NCI-H1048 (cell line): ENCODE measurements at places on chromosomes 11 and 22.

GRCh38 chr11:110296226-110297075 lies at the start of gene RDX:
RDX (minus strand) TSS chr11:110296614; CDS start chr11:110279692, 16,922 bp downstream.
- no peak for DNase-seq

- DNase-seq: no peak
Observed at GRCh38 chr11:44506375-44507016, 59.0 kb upstream of the CD82 start.

DNA sequence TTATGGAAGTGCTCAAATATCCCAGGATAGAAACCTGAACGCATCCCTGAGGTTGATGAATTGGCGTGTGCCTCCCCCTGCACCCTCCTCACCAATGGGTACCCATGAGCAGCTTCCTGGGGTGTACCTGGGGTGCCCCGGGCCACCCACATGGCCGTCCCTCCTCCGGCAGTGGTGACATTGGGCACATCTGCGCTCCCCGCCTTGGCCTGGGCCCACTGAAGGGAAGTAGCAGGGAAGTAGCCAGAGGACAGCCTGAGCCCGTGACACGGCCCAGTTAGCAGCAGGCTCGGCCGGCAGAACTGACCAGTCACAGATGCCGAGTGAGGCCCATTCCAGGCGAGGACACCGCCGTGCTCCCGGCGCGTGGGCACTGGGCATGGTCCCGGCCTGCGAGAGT lies 16.7 kb downstream of the MRPL23 start:
- no peak for DNase-seq

- no peak for DNase-seq
Observed at GRCh38 chr11:118924591-118925585, 838 bp downstream of the BCL9L start.

DNA sequence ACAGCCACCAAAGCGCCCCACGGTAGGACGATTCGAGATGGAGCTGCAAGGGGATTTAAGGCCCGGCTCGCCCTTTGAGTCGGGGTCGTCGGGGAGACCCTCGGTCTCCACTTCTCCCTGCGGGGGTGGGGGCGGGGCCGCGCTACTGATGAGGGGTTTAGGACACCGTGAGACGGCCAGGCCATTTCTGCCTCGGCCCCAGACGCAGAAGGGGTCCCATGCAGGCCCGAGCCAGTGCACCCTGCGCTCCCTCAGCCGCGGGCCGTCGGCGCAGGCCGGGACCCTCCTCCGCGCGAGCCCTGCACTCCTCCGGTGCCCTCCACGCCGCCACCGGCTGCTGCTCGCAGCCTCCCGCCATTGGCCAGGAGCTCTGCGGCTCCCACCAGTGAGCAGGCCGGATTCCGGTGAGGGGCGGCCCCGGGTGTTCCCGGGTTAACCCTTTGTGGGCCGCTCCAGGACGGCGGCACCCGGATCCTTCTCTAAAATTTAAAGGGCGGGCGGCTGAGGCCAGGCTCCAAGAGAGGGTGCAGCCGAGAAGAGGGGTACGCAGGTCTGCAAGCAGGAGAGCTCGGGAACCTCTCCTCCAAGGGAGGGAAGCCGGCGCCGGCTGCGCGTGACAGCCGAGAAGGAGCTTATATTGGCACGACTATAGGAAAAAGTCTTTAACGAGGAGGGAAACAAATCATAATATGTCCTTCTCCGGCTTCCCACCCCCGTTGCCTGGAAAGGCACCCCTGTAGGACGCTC lies 18.0 kb downstream of the CREB3L1 start:
- peak; percentile 40 for DNase-seq

GRCh38 chr22:17880020-17880419 lies 105.8 kb upstream of the BID start:
- no peak for DNase-seq

GRCh38 chr11:66974724-66975404 lies at the start of gene C11orf86:
C11orf86 (plus strand) TSS chr11:66975304; CDS start chr11:66975363, 59 bp downstream.
- no peak for DNase-seq

DNA sequence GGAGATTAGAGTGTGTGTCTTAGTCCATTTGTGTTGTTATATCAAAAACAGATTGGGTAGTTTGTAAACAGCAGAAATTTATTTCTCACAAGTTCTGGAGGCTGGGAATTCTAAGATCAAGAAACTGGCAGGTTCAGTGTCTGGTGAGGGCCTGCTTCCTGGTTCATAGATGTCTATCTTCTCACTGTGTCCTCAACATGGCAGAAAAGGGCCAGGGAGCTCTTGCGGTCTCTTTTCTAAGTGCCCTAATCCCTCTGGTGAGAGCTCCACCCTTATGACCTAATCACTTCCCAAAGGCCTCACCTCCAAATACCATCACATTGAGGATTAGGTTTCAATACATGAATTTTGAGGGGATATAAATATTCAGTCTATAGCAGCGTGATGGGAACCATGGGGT lies 25.5 kb upstream of the AMOTL1 start:
- DNase-seq: no peak

GRCh38 chr11:15233371-15234165 lies 118.8 kb downstream of the INSC start:
- DNase-seq: no peak

DNA sequence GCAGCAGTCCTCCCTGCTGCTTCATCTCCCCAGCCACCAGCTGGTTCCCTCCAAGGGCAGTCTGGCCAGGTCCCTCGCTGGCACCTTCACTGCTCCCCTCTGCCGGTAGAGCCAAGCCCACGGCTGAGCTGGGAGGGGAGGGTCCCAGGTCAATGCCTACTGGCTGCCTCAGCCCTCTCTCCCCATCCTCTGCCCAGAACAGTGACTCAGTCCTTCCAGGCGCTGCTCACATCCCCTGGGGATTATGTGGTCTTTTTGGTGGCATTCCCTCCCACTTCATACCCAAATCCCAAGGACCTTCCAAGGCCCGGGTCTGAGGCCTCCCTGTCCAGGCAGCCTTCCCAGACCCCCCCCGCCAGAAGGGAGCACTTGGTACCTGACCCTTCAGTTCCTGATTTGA lies 44.9 kb downstream of the WNT7B start:
- DNase-seq: no peak

DNA sequence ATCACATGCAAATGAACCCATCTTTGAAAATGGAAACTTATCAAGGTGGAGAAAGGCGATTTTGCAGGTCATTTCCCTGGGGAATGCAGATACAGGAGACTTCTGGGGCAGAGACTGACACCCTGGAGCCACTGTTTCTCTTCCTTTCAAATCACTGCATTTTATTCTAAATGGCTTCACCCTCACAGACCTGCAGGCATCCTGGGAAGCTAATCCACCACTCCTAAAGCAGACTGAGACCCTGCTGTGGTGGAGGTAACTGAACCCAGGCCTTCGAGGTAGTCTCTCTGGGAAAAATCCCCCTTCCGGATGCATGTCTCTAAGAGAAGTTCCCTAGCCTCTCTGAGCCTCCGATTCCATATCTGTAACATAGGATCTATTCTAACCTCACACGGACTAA lies 20.9 kb upstream of the CSNK2A3 start:
- no peak for DNase-seq

- DNase-seq: peak; percentile 0
Observed at GRCh38 chr11:18853086-18853720, 61.6 kb upstream of the PTPN5 start.

GRCh38 chr11:95647355-95647754 lies 142.2 kb downstream of the FAM76B start:
- no peak for DNase-seq

DNA sequence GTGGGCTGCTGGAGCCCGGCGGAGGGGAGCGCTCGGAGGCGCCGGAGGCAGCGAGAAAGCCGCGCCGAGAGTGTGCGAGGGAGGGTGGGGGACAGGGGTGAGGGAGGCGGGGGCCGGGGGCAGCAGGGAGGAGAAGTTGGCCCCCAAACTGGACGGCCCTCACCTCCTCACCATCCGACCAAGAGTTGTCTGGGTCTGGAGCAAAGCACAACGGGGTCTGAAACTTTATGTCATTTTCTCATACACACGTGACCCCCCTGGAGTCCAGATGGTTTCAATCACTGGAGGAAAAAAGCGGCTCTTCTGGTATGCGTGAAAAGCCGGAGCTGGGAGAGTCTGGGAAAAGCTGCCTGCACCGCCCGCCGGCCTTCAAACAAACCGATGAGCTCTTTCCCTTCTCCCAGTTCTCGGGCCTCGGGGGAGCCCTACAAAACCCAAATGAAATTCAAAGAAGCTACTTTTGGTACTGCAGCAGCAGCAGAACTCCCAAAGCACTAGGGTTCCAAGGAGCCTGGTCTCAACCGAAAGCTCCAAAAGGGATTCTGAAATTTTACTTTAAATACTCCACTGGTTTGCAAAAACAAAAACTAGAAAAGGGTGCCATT lies 39.7 kb upstream of the AKIP1 start:
- peak; percentile 34 for DNase-seq

DNA sequence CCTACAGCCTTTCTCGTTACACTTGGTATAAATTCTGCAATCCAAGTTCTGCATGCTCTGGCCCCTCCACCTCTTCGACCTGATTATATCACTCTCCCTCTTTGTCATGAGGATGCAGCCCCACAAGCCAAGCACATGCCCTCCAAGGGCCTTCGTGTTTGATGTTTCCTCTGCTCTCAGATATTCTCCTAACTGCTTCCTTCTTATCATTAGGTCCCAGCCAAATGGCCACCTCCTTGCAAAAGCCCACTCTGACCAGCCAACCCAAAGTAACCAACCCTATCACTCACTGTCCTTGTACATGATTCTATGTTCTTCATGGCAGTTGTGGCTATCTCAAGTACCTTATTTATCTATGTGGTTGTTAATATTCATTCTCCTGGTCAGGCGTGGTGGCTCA lies 38.3 kb upstream of the LRRC55 start:
- DNase-seq: no peak

- no peak for DNase-seq
Observed at GRCh38 chr11:114130629-114131277, 71.2 kb downstream of the ZBTB16 start.

DNA sequence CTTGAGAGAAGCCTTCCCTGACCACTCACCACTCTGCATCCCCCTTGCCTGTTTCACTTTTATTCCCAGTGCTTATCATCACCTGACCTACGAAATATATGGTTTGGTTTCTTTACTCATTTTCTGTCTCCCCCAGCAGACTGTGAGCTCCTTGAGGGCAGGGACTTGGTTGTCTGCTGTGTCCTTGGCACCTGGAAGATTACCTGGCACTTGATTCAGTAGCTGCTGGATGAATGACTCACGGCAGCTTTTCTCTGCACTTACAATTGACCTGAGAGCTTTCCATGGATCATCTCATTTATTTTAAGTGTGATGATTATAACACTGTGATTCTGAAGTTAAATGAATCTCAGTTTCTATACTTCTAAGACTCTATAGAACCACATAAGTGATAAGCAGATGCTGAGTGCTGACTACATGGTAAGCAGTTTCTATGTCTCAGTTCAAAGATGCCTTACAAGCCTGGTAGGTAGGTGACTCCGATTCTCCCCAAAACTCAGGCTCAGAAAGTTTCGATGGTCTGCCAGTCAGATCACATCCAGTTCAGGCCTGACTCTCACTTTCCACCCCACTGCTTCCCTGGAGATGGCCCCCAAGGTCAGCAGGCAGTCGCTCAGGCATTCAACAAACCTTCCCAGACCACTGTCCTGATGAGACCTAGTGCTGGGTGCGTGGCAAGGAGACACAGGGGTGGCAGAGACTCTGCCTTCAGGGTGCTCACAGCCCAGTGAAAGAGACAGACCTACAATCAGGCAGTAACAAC lies 11.6 kb downstream of the IL2RB start:
- DNase-seq: no peak
